ENCODE measurements at places on chromosomes 4 and X.

GRCh38 chr4:43456383-43456782 lies 563.9 kb downstream of the GRXCR1 start:
- DNase-seq = no peak

DNA sequence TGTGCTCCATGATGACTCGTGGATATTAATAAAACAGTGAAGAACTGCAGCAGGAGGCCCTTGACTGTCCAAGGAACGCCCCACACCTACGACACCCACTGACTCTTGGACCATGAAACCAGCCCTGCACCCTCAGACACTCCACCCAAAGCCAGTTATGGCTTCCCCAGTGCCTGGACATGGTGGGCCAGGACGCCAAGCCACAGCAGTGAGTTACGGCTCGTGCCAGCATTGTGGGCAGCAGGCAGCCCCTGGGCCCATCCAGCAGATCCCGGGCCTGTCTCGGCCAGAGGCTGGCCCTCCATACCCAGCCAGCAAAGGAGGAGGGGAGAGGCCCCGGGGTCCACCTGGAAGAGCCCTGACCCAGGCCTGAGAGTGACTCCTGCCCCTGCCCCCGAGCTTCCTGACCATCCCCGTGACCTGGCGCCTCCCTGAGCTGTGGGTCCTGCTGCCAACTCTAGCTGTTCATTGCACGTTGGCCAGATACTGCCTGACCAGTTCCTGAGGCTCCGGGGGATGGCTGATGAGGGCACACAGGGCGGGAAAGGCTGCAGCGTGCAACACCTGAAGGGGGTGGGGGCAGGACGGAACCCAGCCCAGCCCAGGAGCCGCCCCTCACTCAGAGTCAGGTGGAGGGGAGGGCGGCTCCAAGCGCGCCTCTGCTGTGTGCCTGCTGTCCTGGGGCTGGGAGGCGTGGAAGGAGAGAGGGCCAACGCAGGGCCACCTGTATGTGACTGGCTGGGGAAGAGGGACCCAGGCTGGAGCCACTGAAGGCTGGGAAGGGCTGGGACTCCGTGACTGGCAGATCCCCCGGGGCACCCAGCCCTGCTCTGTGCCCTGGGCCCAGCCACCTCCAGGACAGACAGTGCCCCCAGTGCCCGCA lies 739 bp downstream of the SLC49A3 start:
- no peak for DNase-seq

GRCh38 chr4:56297776-56298175 lies 89.5 kb downstream of the AASDH start:
- no peak for DNase-seq

DNA sequence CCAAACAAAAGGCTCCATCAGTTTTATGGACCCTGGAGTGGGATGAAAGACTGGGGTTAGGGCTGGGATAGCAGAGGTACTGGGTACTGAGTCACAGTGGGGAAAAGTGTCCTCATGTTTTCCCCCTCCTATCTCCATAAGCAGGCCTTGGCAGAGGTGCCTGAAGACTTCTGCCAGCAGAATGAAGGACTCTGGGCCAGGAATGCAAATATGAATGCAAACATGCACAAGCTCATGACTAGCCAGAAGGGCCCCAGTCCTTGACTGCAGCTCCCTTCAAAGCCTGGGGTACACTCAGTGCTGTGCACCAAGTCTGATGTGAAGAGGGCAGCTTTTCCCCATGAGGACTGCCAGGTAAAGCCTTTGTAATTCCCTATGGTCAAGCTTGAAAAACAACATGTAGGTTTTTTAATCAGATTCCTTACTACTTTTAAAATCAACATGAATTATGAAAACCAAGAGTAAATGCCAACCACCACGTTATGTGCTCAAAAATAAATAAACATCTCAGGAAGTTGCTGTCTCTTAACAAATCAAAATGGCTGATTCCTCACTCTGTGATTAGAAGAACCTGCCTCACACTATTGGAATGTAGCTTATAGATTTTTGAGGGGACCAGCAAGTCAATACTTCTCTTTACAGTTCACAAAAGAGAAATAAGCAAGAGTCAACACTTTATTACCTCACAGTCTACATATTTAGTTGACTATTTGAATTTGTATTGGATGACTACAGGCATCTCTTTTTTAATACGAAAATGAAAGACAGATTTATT lies 1512.0 kb downstream of the ARAP2 start:
- no peak for DNase-seq

DNA sequence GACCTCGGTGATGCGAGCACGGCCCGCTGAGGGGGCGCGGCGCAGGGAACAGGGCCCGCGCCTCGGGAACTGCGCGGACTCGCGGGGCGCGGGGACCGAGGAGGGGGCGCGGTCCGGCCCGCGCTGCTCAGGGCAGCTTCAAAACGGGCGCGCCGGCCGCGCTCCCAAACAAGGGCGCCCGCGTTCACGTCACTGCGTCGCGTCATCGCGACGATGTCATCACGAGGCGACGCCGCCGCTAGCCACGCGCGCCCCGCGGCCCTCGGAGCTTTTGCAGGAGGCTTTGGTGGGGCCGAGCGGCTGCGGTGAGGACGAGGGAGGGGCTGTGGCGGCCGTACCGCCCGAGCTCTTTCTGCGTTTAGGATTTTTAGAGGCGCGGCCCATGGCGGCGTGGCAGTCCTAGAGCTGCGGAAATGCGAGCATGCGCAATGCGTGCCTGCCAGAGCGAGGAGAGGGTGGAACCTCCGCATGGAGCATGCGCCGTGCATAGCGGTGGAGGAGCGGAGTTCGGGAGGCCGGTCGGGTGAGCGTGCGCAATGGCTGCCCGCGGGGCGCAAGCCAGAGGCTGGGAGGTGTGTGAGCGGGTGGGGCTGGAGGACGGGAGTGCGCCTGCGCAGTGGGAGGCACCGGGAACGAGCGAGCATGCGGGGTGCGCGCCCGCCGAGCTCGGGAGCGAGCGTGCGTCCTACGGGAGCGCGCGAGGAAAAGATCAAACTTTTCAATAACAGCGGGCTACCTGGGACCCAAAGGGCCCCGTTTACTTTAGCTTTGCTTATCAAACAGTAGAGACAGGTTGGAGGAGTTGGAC lies at the start of gene PPP2R3B:
Gene PPP2R3B (minus strand): TSS at position 140 of the 808 bp plus-strand sequence. CDS start 216 bp downstream, outside the sequence.
- no peak for DNase-seq

GRCh38 chrX:39152106-39152649 lies 350.9 kb downstream of the MID1IP1 start:
- DNase-seq = no peak

- no peak for DNase-seq
Measured at GRCh38 chrX:135484641-135485289, 35.7 kb upstream of the INTS6L start.

- no peak for DNase-seq
Measured at GRCh38 chr4:184814686-184815045, 11.1 kb downstream of the ACSL1 start.

GRCh38 chrX:114710571-114710970 lies 126.7 kb downstream of the HTR2C start:
- DNase-seq = no peak

DNA sequence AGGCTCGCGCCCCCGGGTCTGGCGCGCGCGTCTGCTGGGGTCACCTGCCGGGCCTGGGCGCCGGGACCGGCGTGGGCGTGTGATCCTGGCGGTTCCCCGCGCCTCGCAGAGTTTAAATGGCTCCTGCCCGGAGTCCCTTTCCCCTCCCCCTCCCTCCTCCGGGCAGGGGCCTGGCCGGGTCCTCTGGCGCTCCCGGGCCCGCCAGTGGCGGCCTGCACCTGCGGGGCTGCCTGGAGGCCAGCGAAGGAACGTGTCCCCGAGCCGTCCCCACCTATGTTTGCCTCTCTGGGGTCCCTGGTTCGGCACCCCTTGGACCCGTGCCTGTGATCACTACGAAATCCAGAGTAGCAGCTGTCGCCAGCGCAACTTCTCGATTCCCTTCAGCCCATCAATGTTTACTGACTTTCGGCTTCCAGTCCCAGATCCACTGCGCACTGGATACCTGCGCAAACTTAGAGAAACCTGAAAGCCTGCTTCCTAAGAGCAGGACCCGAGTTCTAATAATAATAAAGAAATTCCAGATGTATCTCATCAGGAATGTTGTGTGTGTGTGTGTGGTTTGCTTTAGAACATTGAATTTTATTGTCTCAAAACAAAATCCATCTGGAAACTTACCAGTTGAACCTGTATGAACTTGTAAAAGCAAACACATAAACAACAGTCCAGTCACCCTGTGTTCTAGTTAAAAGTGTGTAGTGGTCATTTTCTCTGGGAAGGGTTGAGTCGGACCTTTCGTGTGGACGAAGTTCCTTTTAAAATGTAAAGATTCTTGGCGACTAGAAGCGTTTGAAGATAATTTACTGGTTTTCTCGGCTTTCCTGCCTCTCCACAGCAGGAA lies 788 bp downstream of the SHROOM2 start:
- no peak for DNase-seq

- no peak for DNase-seq
Measured at GRCh38 chr4:140705625-140706275, 50.4 kb downstream of the TBC1D9 start.

GRCh38 chr4:117156806-117157205 lies 71.4 kb upstream of the TRAM1L1 start:
- no peak for DNase-seq

- DNase-seq = no peak
Measured at GRCh38 chr4:108794136-108794535, 31.3 kb upstream of the ETNPPL start.

GRCh38 chr4:102356562-102357202 lies 11.4 kb upstream of the SLC39A8 start:
- no peak for DNase-seq

- DNase-seq = no peak
Measured at GRCh38 chr4:99863804-99864203, 30.4 kb downstream of the LAMTOR3 start.

DNA sequence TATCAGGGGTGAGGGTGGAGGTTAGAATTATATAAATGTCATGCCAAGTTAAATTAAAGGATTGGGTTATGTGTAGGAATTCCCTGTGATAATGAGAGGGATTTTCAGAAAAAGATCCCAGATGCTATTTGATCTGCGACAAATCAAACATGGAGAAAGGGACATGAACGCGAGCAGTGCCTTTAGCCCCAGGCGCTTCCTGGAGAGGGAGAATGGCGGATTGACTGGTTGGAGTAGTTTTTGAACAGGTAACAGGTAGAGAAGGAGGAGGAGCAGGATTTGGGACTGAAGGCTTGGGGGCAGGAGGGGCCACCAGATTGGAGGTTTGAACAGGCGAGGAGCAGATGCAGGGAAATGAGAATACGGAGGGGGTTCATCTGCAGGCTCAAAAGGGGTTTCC lies 67.1 kb downstream of the LRP2BP start:
- DNase-seq = no peak

DNA sequence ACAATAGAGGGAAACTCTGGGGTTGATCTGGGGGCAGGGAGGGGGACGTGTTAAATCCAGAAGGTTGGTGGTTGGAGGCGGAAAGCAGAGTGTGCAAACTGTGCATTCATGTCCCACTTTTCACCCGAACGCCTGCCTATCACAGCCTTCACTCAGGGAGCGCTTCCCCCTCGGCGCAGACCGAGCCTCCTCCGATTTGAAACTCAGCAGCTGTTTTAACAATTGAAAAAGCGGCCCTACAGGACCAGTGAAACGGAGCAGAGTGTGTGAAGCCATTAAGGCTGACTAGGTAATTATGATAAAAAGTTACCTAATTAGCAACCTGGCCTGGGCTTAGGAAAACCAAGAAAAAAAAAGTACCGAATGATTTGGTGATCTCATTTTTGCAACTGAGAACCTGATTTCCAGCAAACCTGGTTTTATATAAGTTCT lies 685 bp upstream of the NDNF start:
- DNase-seq = no peak

DNA sequence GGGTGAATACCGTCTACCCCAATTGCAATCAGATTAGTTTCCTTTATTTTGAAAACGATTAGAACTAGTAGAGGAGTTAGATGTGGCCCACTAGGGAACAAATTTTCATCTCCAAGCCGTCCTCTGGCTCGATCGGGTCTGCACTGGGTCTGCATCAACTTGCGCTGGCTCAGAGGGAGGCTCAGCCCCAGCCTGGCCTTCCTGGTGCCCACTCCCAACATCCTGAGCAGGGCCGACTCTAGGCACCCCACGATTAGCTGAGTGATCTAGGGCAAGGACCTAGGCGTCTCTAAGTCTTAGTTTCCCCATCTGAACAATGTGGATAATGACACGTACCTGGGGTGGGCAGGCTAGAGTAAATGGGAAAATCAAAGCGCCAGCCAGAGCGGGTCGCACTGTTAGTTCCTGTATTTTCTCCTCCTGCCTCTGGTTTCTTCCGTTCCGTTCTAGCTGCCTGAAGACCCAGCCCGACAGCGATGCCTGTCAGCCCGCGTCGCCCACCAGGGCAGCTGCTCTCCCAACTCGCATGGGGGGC lies 7.7 kb upstream of the HAND2 start:
- DNase-seq = no peak

DNA sequence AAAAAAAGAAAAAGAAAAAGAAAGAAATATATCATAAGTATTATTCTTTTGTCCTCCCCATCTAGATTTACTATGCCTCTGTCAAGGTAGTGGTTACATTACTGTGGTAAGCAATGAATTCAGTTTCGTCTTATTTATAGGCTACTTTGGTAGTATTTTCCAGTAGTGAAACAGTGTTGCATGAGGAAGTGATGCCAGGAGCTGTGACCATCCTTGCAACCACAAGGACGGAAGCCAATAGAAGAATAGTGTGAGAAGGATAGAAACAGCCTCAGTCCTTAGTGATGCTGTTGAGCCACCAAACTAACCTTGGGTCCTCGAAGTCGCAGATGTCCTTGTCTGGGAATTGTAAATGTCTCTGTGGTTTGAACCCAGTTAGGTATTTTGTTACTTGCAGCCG lies 328.5 kb downstream of the PPP3CA start:
- DNase-seq = peak; percentile 30

- no peak for DNase-seq
Measured at GRCh38 chrX:56794404-56795230, 65.6 kb downstream of the NBDY start.

- peak; percentile 36 for DNase-seq
Measured at GRCh38 chr4:169009286-169010124, 550 bp downstream of the CBR4 start.

DNA sequence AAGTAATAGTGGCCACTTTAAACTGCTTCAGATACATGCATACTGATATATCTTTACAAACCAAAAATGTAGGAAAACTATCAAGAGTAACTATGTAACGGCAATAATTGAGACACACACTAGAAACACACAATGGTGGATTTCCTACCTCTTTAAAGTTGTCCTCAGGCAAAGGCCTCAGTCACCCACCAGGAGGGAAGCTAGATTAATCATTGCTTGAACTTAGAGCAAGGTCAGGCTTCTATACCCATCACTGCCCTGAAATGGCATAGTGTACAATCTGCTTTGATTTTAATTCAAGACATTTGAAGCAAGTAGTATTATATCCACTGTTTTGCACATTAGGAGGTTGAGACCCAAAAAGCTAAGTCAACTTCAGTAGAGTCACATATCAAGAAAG lies 110.9 kb downstream of the AREG start:
- no peak for DNase-seq

All from GDM1 (cell line).